ENCODE measurements at places on chromosomes 7 and 10. TPM values are rescaled to one million over a fixed set of nuclear protein-coding genes. Genes with fewer than 3 reads are reported as not detected.

Gene PILRA
- 3.3 TPM for total RNA-seq

GRCh38 chr10:12823328-12823727 lies 178.2 kb downstream of the CCDC3 start:
- no peak for DNase-seq

DNA sequence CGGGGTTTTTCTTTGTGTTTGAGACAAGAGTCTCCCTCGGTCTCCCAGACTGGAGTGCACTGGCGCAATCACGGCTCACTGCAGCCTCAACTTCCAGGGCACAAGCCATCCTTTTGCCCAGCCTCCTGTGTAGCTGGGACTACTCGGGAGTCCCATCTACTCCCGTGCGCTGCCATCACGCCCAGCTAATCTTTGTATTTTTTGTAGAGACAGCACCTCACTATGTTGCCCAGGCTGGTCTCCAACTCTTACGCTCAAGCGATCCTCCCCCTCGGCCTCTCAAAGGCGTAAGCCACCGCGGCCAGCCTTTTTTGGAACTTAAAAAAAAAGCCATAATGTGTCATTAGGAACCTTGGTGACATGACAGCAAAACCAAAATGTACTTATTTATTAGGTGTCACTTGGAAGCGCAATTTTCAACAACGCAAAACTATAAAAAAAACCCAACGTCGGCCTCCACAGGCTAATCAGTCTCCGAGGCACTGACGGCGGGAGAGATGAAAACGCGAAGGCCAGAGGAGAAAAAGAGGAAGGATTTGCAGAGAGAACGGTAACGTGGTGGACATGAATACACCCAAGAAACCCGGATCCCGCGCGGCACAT lies 911 bp upstream of the HNRNPH3 start:
- DNase-seq: no peak

Gene ARPC1B
- total RNA-seq: 14.4 TPM

Gene CALHM3
- not detected for total RNA-seq

DNA sequence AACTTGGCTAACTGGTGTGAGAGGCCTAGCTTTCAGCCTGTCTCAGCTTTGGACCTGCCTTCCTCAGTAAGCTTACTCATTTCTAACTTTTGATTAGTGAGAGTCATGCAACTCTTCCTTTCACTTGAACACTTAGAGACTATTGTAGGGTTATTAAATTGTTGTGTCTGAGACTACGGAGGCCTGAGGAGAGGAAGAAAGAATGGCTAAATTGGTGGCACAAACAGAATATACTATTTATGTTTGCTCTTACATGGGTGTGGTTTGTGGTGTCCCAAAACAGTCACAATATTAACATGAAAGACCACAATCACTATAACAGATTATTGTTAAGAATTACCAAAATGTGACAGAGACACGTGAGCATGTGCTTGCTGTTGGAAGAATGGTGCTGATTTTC lies 82.1 kb downstream of the TRIM24 start:
- DNase-seq: no peak

DNA sequence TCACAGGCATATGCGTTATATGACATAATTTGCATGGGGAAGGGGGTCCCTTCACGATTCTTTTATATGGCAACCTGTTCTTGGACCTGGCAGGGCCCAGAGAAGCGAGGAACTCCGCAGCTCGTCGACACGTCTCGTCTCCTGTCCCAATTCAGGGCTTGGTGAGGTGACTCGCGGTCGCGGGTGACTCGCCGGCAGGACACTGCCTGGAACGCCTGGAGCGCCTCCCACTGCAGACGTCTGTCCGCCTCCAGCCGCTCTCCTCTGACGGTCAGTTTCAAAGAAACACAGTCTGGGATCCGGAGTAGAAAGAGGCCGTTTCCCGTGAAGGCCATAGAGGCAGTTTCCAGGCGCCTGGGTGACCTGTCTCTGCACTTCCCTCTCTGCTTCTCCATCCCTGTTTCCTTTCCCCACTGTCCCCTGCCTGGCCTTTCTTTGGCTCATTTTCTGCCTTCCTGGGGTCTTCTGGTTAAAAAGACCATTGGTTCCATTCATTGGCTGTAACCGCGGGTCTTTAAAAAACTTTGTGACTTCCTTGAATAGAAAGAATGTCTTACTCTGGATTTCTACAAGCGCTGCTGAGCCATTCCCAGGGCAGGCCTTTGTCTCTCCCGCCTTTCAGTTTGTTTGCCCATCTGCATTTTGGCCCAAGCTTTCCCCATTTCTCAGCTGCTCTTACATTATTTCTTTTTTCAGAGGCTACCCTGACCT lies 1.2 kb downstream of the UPP1 start:
- no peak for DNase-seq

Gene GIMAP8
- 2.5 TPM for total RNA-seq

- no peak for DNase-seq
These were observed 24.9 kb downstream of the EPDR1 start for GRCh38 chr7:37945336-37945735.

Measured in cerebellum (tissue), 4 donors.